ENCODE measurements at places on chromosomes 11 and 22. TPM values are rescaled to one million over a fixed set of nuclear protein-coding genes. Genes with fewer than 3 reads are reported as not detected.

KDELR3 gene
- polyA plus RNA-seq, result 10.5 TPM

- no peak for DNase-seq
Observed at GRCh38 chr11:124870430-124870829, 5.2 kb downstream of the ROBO3 start.

GRCh38 chr11:9535189-9535781 lies 38.2 kb upstream of the WEE1 start:
- DNase-seq, result peak; percentile 75

- DNase-seq, result peak; percentile 88
Observed at GRCh38 chr11:86671531-86672006, 847 bp downstream of the ME3 start.

- peak; percentile 48 for DNase-seq
Observed at GRCh38 chr11:128802358-128802981, 64.6 kb downstream of the KCNJ1 start.

GRCh38 chr22:26446808-26447515 lies 17.9 kb downstream of the ASPHD2 start:
- DNase-seq, result no peak

Data from heart left ventricle (tissue), 16 donors.